ENCODE measurements at places on chromosomes 13 and 19. TPM values are rescaled to one million over a fixed set of nuclear protein-coding genes. Genes with fewer than 3 reads are reported as not detected.

DNA sequence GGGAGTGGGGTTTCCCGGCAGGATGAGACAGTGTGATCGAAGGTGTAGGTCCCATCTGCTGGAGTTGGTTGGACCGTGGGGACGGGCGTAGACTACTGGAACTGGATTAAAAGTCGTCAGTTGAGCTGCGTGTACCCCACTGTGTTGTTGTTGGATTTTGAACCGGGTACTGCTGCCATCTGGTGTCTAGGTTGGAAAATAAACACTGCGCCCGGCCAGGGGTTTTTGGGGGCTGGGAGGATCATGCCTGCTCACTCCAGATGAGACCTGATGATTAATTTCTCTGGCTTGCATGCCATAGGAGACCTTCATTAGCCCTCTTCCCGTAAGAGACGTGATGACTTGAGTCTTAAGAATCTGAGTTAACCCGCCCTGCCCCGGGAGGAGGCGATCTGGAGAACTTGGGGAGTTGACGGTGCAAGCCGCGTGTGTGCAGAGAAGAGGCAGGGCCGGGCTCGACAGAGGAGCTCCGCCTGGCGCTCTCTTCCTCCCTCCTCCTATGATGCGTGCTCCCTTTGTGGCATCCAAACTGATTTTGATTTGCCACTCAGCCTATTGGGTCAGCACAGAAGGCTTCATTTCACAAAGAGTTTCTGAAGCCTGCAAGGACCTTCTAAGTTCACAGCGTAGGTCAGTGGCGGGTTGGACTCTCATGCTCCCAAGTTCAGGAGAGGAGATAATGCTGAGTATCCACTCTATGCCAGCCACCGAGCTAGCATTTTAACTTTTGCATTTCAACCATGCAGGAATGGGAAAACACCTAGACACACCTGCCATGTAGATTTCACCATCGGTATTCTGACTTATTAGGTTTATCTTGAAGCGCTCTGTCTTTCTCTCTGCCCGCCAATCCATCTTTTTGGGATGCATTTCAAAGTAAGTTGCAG is 2.7 kb downstream of the UHRF1 start:
- no peak for DNase-seq

GRCh38 chr13:113857531-113858195 is 6.2 kb downstream of the GAS6 start:
- DNase-seq = peak; percentile 53

GRCh38 chr19:1921825-1922224 is 16.6 kb downstream of the ADAT3 start:
- DNase-seq = no peak

DNA sequence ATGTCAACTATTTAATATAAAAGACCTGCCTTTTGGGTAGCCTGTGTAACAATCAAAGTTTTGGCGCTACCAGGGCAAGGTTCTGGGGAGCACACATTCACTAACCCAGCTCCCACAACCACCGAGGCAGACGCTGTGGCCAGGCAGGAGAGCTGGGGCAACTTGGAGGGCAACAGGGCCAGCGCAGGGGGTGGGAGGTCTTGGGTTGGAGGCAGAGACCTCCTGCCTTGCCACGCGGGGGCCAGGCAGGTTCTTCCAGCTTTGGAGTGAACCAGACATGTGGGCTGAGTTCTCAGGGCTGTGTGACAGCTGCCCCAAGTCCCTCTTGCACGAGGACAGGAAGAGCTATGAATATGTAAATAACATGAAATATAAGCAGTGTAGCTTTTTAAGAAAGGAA is 30.3 kb upstream of the MCF2L start:
- DNase-seq = no peak

DNA sequence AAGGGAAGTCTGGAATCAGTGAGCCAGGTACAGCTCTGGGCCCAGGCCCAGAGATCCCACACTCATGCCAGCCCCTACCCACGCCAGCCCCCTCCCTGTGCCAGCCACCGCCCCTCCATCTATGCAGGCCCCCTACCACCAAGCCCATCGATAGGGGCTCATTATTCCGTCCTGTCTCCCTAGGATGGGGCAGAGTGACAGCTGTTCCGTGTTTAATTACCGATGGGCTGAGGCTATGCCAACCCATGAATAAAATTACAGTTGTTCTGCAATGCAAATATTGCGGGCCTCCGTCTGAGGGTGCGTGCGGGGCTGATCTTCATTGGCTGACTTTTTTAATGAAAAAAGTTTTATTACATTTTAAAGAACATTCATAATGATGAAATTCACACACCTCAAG is 35.6 kb upstream of the PEPD start:
- DNase-seq = no peak

GRCh38 chr19:17076543-17076991 is 990 bp downstream of the MYO9B start:
- no peak for DNase-seq

GRCh38 chr13:39900106-39900750 is 244.8 kb downstream of the COG6 start:
- DNase-seq = no peak

DNA sequence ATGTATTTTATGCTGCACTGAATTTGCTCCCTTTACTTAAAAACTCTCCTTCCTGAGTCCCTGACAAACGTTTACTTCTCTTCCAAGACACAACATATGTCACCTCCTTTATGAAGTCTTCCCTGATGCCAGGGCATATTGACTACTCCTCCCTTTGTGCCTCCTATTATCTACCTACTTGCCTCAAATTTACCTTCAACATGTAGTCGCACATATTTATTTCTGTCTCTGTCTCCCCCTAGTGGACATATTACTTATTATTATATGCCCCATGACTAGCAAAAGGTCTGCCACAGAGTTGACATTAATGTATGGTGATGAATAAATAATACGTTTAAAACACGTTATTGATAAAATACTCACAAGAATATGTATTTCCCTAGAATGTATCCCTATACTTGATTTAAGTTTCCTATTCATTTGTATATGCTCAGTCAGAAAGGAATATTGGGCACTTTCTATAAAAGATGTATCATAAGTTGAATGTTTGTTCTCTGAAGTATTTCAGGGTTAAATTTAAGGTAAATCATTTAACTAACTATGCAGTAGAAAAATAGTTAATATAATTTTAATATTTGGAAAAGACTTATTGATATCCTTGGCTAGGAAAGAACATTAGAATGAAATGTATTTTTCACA is 250.3 kb upstream of the ATXN8OS start:
- no peak for DNase-seq

DNA sequence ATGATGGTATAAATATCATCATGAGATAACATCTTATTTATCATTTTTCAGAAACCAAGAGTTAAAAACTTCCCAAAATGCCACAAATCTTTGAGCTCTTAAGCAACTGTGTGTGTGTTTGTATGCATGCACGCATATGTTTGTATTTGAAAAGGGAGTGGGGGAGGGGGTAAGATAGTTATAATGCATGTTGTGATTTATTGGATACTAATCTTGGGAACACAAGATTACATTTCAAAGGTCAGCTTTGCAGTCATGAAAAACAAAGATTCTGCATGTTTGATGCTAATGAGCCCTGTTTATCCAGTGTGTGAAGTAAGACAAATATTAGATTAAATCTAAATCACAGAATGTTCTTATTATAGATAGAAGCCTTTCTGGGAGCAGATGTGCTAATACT is 355.9 kb downstream of the DCT start:
- DNase-seq = no peak

- DNase-seq = no peak
These were observed 511.9 kb upstream of the HTR2A start for GRCh38 chr13:47408546-47409319.

GRCh38 chr19:18784786-18785120 is 6.4 kb downstream of the COMP start:
- DNase-seq = no peak

- DNase-seq = peak; percentile 99
These were observed at the start of gene DKKL1 for GRCh38 chr19:49363268-49364082. Gene DKKL1 (plus strand): TSS chr19:49363877. CDS start chr19:49363999, 122 bp downstream.

GRCh38 chr19:10565028-10565566 is 713 bp downstream of the KRI1 start:
- no peak for DNase-seq

DNA sequence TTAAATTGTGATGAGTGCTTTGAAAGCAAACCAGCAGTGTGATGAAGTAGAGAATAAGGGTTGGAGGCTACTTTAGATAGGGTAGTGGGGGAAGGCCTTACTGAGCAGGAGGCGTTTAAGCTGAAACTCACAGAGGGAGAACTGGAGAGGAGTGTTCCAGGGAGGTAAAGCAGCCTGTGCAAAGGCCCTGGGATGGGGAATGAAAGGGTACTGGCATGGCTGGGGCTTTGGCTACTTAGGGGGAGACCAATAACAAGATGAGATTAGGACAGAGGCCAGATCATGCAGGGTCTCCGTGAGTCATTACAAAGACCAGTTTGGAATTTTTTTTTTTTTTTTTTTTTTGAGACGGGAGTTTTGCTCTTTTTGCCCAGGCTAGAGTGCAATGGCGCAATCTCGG is 1.1 kb downstream of the PPP5C start:
- no peak for DNase-seq

DNA sequence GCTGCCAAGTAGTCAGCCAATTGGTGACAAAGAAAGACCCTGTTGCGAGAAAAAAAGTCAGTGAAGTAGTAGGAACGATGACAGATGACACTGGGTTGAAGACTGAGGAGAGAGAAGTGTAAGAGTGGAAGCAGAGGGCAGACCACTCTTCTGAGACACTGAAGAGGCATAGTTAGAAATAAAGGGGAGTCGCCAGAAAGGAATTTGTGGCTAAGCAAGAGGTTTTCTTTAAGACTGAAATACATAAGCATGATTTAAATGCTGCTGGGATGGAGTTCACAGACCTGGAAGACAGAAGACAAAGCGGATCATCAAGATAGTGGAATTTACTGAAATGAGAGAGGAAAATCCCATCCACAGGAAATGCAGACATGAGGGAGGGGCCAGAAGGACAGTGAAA is 56.2 kb upstream of the USPL1 start:
- no peak for DNase-seq

- DNase-seq = no peak
These were observed 42.2 kb upstream of the SPACA7 start for GRCh38 chr13:112333756-112334543.

- no peak for DNase-seq
These were observed 83.0 kb downstream of the POLR1D start for GRCh38 chr13:27704681-27705080.

- no peak for DNase-seq
These were observed 14.2 kb upstream of the ZNF91 start for GRCh38 chr19:23409392-23410048.

- no peak for DNase-seq
These were observed 56.5 kb downstream of the VAV1 start for GRCh38 chr19:6828698-6829633.

DNA sequence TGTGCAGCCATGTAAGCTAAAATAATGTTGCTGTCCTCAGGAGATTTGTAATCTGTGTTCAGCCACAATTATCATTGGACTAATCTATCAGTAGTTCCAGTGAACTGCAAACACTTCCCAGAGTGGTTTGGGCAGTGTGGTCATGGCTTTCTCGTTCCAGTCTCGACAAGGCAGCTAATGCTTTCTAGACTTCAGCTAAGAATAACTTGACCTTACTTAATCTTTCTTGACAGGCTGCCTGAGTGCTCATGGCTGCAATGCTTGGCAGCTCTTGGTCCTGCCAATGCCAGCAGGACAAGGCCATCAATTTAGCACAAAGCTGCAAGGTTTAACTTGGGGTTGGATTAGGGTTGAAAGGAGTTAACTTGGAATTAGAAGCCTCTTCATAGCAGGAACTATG is 32.8 kb downstream of the ATP12A start:
- DNase-seq = no peak

DNA sequence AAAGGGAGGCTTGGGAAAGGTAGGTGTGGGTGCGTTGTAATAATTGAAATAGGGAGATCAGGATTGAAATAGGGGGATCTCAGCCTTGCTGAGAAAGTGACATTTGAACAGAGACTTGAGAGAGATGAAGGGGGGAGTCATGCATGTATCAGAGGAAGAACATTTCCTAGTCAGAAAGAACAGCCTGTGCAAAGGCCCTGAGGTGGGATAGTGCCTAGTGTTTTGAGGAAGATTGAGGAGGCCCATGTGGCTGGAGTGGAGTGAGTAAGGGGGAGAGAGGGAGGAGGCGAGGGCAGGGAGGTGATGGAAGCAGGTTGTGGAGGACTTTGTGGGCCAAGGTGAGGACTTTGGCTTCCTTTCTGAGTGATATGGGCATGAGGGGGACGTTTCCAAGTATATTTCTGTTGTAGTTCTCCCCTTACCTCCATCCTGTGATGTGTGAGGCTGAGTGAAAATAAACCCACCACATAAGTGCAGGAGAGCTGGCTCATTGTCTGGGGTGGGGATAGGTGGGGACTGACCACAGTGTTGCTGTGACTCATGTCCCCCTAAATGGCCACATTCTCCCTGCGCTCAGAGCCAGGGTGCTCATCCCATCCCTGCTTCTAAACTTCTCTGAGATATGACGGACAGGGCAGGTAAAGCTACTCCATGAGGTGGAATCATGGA is 17.8 kb downstream of the ACTL9 start:
- no peak for DNase-seq

GRCh38 chr13:98406427-98406826 is 170.5 kb downstream of the STK24 start:
- no peak for DNase-seq

GRCh38 chr19:11260996-11261395 is 1.3 kb downstream of the DOCK6 start:
- DNase-seq = no peak

DNA sequence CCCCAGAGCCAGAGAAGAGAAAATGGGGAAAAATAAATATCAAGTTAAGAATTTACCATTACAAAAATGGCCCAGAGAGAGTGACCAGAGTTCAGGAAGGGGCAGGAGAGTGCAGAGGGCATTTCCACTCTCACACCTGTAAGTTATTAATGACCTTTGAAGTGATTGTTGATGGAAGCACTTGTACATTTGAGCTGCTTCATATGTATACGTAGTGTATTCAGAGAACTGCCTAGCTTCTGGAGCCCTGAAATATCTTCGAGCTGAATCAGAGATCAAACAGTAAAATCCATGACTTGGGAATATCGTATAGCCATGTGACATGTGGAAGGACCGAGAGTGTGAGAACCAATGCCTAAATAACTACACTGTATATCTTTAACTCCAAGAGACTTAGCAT is 49.2 kb upstream of the PCCA start:
- no peak for DNase-seq

The MAP3K10 gene
- total RNA-seq = 23.4 TPM

The IGSF23 gene
- 0.93 TPM for total RNA-seq

The RFPL4A gene
- total RNA-seq = not detected

The KLHL1 gene
- total RNA-seq = 0.14 TPM

The GADD45GIP1 gene
- 23.1 TPM for total RNA-seq

The NR2F6 gene
- total RNA-seq = 70.9 TPM

Data from type B pancreatic cell (in vitro differentiated cells).